ENCODE measurements at places on chromosomes 5 and 9.
A peak's percentile ranks its signal among the peaks of the same experiment; 100 is the strongest.

GRCh38 chr9:3887786-3888496 is 362.1 kb upstream of the RFX3 start:
- no peak for DNase-seq

DNA sequence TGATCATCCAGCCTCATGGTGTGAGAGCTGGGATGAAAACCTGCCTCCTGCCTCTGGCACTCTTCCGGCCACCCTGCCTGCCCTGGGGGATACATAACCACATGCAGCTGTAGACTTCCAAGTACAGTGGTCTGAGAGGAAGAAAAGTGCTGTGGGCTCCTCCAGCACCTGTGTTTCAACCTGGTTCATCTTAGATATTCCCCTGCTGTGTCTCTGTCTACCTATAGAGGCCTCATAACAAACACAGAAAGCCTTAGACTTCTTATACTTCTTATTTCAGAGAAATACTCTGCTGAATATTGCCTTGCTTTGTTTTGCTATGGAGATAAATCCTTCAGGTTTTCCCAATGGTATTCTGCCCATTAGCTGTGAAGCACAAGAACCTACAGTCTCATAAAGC is 19.6 kb upstream of the TNFAIP8 start:
- no peak for DNase-seq

GRCh38 chr5:109328626-109329025 is 81.1 kb downstream of the PJA2 start:
- no peak for DNase-seq

DNA sequence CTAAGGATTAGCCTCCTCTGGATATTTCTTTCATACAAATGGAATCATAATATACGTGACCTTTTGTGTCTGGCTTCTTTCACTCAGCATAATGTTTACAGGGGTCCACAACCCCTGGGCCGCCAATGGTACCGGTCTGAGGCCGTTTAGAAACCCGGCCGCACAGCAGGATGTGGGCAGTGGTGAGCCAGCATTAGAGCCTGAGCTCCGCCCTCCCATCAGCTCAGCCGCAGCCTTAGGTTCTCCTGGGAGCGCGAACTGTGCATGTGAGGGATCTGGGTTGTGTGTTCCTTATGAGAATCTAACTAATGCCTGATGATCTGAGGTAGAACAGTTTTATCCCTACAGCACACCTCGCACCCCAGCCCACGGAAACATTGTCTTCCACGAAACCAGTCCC is 229.7 kb downstream of the ICE1 start:
- no peak for DNase-seq

- DNase-seq, result no peak
Observed at GRCh38 chr9:109478051-109478563, 20.0 kb downstream of the PTPN3 start.

DNA sequence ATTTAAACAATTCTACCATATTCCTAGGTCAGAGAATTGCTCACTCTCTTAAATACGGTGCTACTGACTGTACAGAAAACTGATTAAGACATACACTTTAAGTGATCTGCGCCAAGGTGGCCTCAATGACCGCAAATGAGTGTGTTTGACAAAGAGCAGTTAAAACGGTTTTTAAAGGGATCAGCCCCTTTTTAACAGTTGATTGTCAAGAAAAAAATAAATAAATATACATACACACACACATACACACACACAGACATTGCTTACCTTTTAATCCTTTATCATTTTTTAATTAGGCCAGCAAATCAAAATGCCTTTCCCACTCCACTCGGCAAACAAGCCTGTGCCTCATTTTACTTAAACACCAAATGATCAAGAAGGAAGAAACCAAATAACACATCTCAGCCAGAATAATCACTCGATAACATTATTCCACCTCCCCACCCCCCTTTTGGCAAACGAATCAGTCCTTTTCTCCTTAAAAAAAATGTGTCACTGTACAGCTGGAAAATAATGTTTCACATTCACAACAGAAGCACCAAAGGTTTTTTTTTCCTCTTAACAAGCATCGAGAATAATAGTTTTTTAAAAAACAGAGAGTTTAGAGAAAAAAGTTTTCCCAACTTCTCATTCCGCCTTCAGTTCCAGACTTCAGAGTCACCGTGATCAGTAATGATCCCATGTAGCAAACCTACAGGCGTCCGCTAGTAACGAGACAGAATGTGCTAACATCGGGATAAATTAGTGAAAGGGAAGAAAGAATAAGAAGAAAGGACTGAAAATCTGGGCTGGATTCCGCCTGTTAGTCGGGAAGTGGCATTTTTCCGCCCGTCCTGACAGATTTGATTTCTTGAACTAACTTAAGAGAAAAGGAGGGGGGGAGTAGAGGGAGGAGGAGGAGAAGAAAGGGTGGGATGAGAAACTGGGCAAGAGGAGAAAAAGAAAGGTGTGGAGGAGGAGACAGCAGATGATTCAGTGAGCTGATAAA is at the start of gene ZNF608:
Gene ZNF608, minus strand, starts transcription at position 712 of the 988 bp plus-strand sequence. CDS start 1,650 bp downstream, outside the sequence.
- peak; percentile 49 for DNase-seq

- no peak for DNase-seq
Observed at GRCh38 chr9:126591083-126591482, 22.6 kb upstream of the LMX1B start.

- DNase-seq, result no peak
Observed at GRCh38 chr9:73962792-73963191, 534.3 kb upstream of the RORB start.

GRCh38 chr9:129587487-129588262 is 33.2 kb downstream of the C9orf50 start:
- DNase-seq, result no peak

DNA sequence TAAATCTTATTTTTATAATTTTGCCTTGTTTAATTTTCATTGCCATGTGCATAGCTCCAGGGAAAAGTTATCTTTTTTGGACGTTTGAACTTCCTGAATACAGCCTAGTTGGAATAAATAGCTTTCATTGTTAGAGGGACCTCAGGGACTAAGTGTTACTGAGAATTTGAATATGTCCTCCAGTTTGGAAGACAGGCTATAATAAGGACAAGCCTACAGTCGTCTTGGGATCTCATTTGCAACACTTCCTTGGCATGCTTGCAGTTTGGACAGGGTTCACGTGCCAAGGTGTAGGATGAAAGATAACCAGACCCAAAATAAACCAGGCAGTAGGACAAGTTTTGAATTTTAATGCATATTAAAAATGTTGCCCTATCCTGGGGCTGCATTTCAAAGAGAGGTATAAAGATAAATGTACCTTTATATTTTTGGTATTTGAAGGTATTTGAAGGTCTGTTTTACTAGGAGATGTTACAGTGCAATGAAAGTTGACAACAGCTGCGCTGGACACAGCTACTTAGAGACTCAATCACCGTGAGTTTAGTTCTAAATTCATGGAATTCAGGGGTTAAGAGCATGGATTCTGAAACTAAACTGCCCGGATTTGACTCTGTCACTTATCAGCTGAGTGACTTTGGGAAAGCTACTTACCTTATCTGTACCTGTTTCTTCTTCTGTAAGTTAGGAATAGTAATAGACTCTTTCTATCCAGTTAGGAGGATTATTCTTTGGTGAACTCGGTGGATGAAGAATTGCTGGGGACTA is 134.1 kb downstream of the ACTBL2 start:
- no peak for DNase-seq

DNA sequence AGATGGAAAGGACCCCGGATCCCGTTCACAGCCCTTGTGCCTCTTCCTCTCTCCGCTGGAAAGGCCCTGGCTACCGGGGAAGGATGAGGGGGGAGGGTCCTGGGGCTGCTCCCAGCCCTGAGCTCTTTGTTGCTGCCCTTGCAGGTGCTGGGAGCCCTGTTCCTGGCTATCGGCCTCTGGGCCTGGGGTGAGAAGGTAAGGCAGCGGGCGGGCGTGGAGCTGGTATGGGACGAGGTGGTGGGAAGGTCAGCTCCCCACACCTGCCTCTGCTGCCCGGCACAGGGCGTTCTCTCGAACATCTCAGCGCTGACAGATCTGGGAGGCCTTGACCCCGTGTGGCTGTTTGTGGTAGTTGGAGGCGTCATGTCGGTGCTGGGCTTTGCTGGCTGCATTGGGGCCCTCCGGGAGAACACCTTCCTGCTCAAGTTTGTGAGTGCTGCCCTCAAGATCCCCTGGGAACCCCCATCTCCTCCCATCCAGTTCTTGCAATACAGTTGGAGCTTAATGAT is 4.2 kb downstream of the TSPAN17 start:
- DNase-seq, result no peak

GRCh38 chr5:148739023-148739422 is 84.7 kb upstream of the HTR4 start:
- no peak for DNase-seq

GRCh38 chr5:68287976-68288706 is 72.6 kb downstream of the PIK3R1 start:
- DNase-seq, result peak; percentile 75

GRCh38 chr5:1538276-1538675 is 14.5 kb upstream of the LPCAT1 start:
- peak; percentile 29 for DNase-seq

DNA sequence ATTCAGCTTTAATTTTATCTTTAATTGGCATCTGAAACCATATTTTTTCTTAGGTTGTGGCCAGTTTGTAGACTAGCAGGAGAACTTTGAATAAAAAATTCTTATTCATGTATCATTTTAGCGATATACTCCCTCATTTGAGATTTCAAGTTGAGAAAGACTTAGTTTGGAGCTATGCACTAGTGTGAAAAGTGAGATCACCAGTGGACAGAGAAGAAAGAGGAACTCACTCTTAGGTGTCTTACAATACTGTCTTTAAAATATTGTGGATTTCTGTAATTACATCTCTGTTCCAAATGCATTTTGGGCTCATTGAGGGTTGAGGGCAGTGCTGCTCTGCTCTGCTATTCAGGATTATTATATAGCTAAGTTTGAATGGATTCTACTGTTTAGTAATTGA is 54.7 kb downstream of the NAA35 start:
- DNase-seq, result no peak

GRCh38 chr5:134559672-134560071 is 34.2 kb downstream of the JADE2 start:
- no peak for DNase-seq

DNA sequence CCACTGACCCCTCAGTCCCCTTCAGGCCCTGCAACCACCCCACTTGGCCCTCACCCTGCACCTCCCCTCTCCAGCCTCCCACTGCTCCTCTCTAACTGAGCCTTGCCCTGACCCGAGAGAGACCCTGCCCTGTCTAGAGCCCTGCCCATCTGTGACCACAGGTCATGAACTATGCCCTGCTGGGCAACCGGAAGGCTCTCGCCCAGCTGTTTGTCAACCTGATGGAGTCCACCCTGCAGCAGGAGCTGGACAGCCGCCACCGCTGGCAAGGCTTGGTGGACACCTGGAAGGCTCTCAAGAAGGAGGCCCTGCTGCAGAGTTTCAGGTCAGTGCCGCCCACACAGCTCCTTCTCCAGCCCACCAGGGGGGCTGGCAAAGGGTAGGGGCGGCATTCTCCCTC is 9.4 kb downstream of the CCDC180 start:
- DNase-seq, result no peak

GRCh38 chr9:34459941-34460340 is 1.3 kb downstream of the DNAI1 start:
- no peak for DNase-seq

DNA sequence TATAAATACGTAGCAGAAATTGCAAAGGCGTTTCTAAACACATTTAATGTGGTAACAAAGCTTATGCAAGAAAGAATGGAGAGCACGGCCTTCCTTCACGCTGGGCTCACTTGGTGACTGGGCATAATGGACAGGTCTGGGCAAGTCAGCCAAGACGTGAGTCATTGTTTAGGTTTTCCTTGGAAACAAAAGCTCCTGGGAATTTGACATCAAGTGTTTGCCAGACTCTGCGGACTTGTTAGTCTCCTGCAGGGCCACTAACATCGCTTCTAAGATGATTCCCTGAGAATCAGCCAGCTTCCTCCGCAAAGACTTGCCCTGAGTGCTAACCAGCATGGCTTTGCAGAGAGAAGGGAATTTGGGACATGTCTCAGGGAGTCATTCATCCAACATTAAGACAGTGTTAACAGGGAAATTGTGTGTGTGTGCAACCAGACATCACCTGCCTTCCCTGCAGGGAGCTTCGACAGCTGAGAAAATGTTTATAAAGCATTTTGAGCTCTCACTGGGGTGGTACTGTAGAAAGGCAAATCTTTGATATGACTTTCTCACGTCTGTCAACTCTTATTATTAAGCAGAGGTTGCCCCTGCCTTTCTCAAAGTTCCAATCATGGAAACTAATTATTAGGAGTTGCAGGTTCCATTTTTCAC is 182.5 kb downstream of the NTRK2 start:
- DNase-seq, result no peak

- no peak for DNase-seq
Observed at GRCh38 chr5:58456486-58456885, 3.4 kb downstream of the PLK2 start.
